ENCODE measurements at places on chromosomes 16 and 17.

GRCh38 chr17:5418858-5419355 is 555 bp downstream of the NUP88 start:
- peak; percentile 82 for DNase-seq

GRCh38 chr17:78840530-78840779 is 159 bp downstream of the USP36 start:
- no peak for DNase-seq

DNA sequence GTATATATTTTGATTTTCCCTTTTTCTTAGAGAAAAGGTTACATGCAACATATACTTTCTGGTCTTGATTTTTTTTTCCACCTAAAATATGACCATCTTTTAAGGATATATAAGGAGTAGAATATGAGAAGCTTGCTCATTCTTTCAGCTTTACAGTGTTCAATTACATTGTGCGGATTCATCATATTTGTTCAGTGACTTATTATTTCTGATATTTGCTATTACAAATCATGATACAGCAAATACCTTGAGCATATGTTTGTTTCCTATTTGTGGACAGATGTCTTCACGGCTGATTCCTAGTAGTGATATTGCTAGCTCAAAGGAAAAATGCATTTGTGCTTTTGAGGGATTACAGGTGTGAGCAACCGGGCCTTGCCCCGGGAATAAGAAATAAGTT is 18.1 kb downstream of the KATNIP start:
- no peak for DNase-seq

DNA sequence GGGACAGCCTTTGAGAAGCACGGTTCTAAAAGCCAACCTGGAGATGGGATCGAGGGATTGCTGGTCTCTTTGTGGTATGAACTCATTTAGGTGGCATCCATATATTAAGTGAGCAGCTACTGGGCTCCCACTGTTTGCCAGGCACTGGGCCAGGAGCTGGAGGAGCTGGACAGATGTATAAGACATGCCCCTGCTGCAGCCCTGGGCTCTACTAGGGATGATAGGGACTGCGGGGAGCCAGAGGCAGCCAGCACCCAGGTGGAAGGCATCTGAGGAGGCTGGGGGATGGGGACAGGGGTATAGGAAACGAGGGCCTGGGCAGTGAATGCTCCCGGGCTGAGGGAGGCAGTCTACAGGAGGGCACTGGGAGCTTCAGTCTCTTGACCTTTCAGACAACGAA is 53.0 kb upstream of the MEAK7 start:
- no peak for DNase-seq

DNA sequence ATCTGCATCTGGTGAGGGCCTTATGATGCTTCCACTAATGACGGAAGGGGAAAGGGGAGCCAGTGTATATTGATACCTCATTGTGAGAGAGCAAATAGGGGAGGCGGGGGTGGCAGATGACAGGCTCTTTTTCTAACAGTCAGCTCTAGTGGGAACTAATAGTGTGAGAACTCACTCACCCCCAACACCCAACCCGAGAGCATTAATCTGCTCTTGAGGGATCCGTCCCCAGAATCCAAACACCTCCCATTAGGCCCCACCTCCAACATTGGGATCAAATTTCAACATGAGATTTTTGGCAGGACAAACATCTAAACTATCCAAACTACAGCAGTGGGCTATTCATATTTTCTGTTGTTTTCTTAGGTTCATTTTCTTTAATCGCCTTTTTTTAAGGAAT is 54.4 kb downstream of the BPTF start:
- no peak for DNase-seq

DNA sequence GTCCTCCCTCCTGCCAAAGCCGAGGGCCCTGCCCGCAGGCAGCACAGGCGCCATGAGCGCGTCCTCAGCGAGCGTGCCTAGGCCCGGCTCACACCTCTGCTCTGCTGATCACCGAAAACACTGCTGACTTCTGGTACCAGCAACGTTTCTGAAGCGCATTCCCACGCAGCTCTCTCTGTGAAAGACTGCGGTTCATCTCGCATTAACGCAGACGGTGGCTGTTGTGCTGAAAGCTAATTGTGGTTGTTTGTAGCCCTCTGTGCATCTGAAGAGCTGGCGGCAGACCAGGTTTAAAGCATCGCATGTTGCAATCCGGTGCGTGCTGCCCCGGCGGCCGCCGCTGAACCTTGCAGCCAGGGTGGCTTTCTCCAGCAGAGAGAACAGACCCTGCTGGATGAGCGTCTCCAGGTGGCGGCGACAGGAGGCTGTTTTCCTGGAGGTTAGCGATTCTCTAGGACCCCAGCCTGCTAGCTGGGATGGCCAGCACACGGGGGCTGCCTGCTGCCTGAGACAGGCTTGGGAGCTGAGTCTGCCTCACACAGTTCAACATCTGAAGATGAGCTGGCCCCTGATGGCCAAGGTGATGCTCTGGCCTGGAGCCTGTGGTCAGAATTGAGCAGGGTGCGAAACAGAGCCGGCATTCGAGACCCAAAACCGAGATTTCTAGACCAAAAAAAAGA is 49.8 kb upstream of the CHMP6 start:
- DNase-seq, result no peak

DNA sequence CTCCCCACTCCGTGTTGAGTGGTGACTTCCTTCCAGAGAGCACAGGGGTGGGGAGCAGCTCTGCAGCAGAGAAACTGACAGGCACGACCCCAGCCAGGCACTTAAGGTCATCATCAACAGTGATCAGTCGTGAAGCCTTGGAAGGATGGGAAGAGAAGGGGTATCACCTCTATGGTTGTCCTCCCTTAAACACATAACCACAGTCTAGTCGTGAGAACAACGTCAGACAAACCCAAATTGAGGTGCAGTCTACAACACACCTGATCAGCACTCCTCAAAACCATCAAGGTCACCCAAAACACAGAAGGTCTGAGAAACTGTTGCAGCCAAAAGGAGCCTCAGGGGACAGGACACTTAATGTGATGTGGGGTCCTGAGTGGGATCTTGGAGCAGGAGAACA is 68.3 kb downstream of the MPRIP start:
- DNase-seq, result no peak

DNA sequence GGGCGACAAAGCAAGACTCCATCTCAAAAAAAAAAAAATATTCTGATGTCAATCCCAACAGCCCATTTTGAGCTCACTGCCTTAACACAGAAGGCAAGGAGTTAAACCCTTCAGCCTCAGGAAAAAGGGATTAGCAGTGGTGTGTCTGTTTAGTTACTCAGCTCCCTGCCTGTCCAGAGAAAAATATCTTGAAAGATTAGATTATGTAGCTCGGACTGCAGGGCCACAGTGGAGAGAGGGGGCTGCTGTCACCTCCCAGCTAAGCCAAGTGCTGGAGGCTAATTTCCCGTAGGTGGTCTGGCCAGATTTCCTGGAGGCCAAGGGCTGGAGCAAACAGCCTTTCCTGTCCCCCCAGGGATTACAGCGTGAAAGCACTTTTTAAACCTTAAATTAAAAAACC is 50.3 kb downstream of the C16orf95 start:
- DNase-seq, result no peak

DNA sequence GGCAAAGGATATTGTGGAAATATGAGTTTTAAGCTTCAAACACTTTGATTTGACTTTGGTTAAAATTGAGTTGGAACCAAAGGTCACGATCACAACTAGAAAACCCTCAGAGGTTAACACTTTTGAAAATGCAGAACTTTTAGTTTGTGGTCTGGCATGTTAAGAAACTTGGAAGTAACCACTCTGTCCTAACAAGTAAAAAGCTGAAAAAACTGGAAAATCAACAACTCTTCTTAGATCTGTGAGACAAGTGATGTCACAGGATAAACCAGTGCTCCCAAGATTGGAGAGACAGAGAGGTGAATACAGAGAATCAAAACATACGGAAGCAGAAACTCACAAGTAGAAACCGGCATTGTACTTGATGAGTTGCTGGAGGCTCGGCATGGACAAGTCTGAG is 17.4 kb downstream of the MFSD6L start:
- no peak for DNase-seq

DNA sequence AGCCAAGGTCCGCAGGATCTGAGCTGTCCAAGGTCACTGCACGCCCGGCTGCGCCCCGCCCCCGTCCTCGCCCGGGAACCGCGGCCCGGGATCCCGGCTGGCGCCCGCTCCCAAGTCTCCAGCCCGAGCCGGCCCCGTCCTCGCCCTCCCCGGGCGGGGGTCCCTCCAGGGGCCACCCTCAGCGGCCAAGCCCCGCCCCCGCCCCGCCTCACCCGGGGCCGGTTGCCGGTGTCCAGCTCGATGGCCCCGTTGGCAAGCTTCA is 216 bp downstream of the VPS9D1 start:
- no peak for DNase-seq

- peak; percentile 87 for DNase-seq
Observed at GRCh38 chr17:65556014-65556909, 5.2 kb downstream of the AXIN2 start.

DNA sequence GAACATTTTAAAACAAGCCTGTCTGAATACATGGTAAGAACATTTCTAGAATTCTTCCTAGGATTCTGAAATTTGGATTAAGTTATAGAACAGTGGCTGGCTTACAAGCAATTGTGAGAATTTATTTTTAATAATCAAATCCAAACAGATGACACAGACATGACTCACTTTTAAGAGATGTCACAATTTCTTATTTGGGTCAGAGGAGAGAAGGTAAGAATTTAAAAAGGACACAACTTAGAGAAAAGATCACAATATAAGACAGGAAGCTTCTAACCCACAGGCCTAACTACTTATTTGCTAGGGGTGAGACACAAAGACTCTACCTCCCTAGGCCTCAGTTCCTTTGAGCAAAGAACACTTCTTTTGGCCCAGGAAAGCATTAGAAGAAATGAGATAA is 32.7 kb downstream of the ZZEF1 start:
- no peak for DNase-seq

GRCh38 chr16:85607321-85607765 is 5.8 kb upstream of the GSE1 start:
- no peak for DNase-seq

DNA sequence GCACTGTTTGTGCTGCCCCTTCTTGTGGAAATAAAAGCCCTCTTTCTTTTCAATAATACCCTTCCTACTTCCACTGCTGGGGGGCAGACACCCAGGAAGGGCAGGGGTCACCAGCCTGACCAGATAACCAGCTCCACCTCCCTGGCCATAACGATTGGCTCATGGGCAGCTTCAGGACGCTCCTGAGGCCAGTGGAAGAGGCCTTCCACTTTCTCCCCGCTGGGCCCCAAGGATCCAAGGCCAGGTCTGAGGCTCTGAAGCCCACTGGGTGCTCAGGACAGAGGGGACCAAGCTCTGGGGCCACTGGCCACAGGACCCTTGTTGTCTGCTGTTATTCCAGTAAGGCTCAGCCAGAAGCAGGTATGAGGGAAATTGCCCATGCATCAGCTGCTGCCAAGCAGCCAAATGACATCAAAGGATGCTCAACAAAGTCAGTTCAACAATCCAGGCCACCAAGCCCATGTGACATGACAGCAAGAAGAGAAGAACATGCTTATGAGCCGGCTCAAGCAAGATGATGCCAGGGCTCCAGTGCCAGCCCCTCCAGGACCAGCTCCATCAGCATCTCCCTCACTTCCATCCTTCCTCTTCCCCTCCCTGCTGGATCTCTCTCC is 238.8 kb downstream of the ZNF423 start:
- DNase-seq, result no peak

DNA sequence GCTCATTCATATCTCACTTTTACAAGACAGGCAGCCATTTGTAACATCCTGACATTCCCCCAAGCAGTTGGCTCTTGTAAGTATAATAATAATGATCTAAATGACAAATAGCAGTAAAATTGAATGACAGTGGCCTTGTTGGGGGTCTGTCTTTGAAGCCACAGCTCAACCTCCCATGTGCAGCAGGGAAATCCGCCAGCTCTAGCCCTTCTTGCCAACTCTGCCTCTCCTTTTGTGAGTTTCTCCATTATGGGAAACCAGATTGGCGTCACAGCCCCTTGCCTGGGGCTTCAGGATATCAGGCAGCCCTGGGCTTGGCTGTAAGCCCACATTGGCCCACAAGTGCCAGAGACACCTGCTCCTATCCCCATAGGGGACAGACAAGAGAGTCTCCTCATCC is 70.4 kb upstream of the CACNG5 start:
- no peak for DNase-seq

DNA sequence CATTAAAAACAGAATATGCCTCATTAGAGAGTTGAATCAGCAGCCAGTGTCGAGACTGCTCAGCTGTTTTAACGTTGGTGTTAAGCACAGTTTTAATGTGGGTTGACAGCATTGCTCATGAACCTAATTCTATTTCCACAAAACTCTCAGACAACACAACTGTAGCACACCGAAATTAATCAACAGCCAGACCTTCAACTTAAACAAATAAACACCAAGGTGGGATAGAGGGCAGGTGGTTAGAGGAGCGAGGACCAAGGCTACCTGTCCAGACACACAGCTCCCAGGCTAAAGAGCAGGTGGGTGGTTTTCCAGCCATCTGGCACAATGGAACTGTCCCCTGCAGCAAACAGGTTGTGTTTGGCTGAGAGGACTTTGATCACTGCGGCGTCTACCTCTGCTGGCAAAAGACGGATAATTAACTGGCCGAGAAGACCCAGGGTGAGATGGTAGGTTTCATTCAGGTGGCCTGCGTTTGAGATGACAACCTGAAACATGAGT is 69.6 kb upstream of the ATP2A3 start:
- DNase-seq, result no peak

DNA sequence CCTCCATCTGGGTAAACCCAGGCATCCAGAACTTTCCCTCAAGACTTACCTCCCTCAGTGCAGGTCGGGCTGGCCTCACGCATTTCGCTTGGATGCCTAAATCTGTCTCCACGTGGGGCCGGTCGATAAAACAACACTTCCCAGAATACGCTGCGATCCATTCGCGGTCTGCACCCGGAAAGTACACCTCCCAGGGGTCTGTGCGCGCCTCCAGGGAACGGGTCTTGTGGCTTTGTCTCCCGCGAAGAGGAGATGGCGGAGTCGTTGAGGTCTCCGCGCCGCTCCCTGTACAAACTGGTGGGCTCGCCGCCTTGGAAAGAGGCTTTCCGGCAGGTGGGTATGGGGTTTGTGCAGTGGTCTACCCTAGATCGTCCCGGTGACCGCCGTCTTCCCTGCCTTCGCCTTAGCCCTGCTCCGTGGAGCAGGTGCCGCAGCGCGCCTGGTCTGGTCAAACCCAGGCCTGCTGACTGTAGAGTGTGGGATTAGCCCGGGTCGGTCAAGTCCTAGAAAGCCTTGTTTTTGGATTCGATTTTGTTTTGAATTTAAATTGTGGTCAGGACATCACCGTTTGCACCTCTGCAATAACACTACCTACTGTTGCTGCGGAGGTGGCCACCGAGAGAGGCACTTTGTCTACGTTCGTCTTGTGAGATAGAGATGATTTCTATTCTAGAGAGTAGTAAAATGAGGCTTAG is at the start of gene RPAIN:
RPAIN (plus strand) TSS at position 224 of the 695 bp plus-strand sequence; CDS start at position 253, 29 bp downstream.
- DNase-seq, result peak; percentile 90

- no peak for DNase-seq
Observed at GRCh38 chr17:43809121-43809520, 23.8 kb downstream of the MPP3 start.

- no peak for DNase-seq
Observed at GRCh38 chr17:60147553-60148223, 2.1 kb upstream of the CA4 start.

DNA sequence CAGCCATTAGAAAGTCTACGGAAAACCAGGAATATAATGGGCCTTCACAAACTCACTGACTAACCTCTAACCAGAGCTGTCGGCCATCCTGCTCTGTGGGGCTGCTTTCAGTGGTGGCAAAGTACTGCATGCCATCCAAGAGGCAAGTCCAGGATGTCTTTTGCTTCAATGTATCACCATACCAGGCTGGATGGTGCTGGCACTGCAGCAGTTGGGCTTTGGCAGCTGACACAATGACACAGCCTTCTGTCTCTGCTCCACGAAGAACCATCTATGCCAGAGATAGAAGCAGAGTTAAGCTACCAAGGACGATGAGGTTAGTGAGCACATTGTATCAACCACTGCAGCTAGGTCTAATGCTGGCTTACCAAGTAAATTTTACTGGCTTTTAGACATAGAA is 9.7 kb upstream of the RSKR start:
- DNase-seq, result no peak
